Stimulated activated memory B cell treated with anti-CD40 and anti-IgM and Interleukin-4, amounts not matched to agents 10 μg/mL and 1 μg/mL and 100 μg/mL, for 72 hours (primary cell): ENCODE measurements at places on chromosomes 7 and 10.

DNA sequence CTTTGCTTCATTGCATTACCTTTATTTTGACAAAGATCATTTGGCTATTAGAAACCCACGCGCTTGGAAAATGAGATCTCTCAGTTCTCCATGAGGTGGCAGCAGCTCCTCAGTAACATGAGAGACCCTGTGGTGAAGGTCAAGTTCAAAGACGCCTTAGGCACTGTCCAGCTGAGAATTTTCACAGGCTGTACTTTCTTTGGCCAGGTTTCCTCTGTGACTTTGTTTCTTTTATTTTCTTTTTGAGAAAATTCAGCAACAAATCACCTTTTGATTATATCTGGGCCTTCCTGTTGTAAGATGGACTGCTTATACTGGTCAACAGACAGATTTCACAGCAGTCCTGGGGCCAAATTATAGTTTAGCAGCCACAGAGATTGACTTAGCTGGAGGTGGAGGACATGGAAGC is 54.5 kb downstream of the RAB18 start:
- ATAC-seq = peak; percentile 43

DNA sequence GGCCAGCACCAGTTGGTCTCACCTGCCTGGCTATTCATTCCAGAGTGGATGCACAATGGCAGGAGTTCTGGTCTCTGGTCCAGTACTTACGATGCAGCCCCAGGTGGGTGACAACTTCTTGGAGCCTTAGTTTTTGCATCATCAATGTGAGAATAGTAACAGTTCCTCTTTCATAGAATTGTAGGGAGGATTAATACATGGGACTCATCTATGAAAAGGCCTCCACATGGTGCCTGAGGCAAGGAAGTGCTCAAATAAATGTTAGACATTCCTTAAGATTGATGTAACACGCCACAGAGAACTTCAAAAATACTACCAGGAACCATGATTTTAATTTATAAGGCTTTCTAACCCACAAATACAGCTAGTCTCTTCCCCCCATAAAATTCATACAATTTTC is 120.1 kb upstream of the CHST15 start:
- ATAC-seq = no peak

DNA sequence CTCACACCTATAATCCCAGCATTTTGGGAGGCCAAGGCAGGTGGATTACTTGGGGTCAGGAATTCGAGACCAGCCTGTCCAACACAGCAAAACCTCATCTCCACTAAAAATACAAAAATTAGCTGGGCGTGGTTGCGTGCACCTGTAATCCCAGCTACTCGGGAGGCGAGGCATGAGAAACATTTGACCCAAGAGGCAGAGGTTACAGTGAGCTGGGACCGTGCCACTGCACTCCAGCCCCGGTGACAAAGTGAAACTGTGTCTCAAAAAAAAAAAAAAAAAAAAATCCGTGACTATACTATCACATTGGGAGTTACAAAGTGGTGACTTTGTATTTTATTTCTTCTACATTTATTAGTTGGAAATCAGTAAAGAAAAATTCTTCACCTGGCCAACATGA is 101.2 kb downstream of the EPC1 start:
- no peak for ATAC-seq

DNA sequence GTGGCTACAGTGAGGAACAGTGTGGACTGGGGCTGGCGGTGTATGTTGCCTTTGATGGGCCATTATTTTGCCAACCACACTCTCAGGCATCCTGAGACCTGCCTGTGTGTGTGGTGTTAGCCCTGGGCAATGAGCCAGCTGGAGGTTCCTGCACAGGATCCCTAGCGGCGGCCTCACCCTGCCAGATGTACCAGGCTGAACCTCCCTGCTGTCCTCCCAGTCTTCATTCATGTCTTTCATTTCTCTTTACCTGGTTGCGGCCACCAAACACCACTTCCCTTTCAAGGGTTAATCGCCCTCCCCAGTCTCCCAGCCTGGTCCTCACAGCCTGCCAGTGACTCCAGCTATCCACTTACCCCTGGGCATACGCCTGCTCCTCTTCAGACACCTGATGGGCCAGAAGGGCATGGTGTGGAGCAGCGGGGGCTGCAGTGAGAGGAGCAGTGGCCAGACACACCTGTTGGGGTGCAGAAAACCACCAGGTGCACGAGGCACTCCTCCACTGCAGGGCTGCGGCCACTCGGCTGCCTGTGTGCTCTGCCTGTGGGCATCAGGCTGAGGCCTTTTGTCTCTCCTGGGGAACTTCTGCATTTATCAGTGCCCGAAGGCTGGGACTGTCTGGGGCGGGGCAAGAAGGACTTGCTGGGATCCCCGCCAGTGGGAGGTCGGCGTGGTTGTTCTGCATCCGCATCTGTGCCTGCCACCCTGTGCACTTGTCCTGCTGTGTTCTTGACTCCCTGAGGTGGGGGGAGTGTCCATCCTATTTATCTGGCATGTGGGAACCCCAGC is 111.6 kb downstream of the ARHGAP22 start:
- peak; percentile 63 for ATAC-seq

- ATAC-seq = peak; percentile 51
These were observed 17.9 kb upstream of the TMEM225B start for GRCh38 chr7:99579956-99580777.

DNA sequence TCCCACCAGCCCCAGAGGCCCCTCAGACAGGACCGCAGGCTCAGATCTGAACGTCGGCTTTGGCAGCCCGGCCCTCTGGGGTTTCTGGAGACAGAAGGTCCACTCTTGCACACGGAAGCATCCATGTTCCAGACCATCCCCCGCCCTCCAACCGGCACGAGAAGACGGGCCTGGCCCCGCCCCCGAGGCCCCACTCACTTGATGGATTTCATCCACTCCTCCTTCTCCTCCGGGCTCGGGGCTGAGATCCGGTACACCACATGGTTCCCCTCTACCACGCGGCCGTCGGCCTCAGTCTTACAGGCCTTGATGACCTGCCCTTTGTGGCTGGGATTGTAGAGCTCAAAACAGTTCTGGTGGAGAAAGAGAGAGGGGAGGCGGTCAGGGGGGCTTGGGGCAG is 107.3 kb downstream of the CYTH3 start:
- ATAC-seq = no peak

- no peak for ATAC-seq
These were observed 121.7 kb downstream of the EVX1 start for GRCh38 chr7:27364344-27364758.

GRCh38 chr10:93495654-93496321 is 624 bp upstream of the CEP55 start:
- ATAC-seq = peak; percentile 40

GRCh38 chr7:33904681-33905388 is 504 bp upstream of the BMPER start:
- peak; percentile 69 for ATAC-seq

GRCh38 chr7:148485618-148486017 is 104.9 kb upstream of the C7orf33 start:
- ATAC-seq = no peak

GRCh38 chr7:2873686-2874551 is 29.8 kb upstream of the GNA12 start:
- peak; percentile 72 for ATAC-seq
